ENCODE measurements at places on chromosomes 7 and 10.

GRCh38 chr7:132436121-132436520 is 140.1 kb downstream of the PLXNA4 start:
- no peak for DNase-seq

GRCh38 chr7:10022480-10022879 is 951.2 kb upstream of the PHF14 start:
- no peak for DNase-seq

DNA sequence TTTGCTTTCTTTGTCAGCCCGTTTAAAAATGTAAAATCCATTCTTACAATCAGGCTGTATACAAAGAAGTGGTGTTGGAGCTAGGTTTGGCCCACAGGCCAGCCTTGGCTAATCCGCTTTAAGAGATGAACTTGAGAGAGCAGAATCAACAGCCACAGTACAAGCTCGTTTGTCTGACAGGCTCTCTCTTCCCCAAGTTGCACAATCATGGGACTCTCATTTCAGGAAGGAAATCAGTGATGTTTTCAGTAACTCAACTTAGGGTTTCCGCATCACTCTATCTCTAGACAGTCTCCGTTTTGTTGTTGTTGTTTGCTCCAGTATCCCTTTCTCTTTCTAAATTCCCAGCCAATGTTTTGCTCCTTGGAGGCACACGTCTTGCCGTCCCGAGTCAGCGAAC is 582.0 kb upstream of the MKI67 start:
- no peak for DNase-seq

- DNase-seq: no peak
These were observed 77.3 kb downstream of the EMX2 start for GRCh38 chr10:117619707-117620405.

DNA sequence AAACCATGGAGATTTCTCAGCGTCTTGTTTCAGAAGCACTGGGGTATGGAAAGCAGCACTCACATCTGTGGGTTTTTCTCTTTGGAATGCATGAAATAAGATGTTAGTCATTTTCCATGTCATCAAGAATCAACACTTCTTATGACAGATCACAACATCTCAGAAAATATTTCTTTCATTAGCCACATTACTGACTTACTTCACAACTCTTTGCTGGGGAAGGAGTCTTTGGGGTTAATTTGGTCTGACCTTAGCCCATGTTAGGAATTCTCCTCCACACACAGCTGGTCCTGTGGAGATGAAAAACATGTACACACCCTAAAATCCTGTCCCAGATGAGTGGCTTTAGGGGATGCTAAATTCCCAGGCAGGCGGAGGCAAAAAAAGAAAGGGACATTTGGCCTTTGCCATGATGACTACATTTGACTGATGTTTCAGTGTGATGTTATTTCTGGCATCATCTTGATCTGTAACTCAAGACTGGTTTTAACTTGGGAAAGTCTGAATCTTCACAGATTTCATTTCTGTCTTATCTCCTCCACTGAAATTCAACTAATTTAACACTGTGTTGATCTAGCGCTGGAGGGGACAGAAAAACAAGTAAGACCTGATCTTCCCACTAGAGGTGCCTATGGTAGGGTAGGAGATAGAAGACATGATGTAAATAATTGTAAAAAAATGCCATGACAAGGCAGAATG is 363.2 kb downstream of the PRPF18 start:
- DNase-seq: peak; percentile 90

GRCh38 chr7:117014673-117015133 is 61.4 kb downstream of the ST7 start:
- peak; percentile 75 for DNase-seq

DNA sequence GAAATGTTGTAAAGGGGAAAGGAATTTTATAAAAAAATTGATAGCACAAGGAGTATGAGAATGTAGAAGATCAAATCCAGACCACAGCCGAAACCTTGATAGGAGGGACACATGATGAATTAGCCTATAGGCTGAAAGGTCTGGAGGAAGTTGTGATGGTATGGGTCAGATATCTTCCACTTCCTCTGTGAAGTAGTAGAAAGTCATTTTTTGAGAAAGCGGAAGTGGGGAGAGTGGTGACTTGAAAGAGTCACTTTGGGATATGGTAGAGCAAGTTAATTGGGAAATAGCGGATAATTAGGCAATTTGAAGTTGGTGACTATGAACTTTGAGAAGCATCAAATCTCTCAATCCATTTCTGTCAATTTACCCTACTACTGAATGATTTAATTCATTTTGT is 99.4 kb downstream of the GRM8 start:
- DNase-seq: no peak

- DNase-seq: no peak
These were observed 662 bp upstream of the PPIF start for GRCh38 chr10:79346388-79347225.

DNA sequence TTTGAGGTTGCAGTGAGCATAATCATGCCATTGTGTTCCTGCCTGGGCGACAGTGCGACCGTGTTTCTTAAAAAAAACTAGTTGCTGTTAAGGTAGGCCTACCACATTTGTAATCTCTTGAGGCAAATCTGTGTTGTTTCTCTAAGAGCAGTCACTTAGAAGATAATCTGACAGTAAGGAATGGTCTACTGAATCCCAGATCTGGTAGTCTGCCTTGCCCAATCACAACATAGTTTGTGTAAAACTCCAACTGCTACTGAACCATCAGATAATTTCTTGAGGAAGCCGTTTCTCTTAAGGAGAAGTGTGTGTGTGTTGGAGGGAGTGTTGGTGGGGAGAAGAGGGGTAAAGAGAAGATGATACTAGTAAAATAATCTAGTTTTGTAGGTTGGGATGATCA is 5.0 kb downstream of the NRF1 start:
- DNase-seq: no peak

- DNase-seq: peak; percentile 48
These were observed 52.5 kb downstream of the PRF1 start for GRCh38 chr10:70549962-70550458.

DNA sequence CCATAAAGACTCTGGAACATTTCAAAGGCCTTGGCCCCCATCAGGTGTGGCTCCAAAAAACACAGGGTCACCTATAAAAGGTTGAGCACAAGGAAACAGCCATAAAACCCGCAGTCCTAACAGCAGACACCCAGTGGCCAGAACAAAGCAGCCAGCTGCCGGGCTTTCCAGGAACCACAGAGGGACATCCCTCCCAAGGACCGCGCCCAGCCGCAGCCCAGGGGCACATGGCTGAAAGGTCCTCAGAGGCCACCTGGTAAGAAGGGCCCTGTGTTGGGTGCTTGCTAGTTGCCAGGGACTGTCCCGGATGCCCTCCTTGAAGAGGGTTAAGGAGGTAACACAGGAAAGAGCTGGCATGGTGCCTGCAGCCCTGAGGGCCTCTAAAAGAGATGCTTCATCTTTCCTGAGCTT is 32.7 kb downstream of the KCNMA1 start:
- DNase-seq: no peak

GRCh38 chr7:114799628-114800028 is 122.3 kb upstream of the MDFIC start:
- DNase-seq: no peak

DNA sequence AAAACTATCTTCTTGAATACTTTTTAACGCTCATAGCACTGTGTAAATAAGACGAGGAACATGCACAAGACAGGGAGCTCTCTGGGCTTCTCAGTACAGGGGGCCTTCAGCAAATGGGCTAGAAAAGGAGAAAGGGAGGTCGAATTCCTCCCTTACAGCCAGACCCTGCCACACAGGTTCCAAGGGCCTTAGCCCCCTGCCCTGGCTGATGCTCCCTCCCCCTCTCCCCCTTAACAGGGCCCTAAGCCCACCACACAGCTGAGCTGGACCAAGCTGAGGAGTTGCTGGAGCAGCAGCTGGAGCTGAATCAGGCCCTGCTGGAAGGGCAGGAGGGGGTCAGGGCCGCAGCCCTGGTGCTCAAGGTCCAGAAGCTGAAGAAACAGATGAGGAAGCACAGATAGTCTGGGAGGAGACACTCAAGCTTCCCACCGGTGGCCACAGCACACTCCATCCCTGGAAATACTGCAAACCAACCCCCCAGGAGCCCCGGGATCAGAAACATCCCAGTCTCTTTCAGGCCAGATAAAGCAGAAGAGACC is 153.9 kb downstream of the SNX13 start:
- DNase-seq: no peak

GRCh38 chr7:1906988-1907745 is 237.1 kb downstream of the ELFN1 start:
- DNase-seq: no peak

- no peak for DNase-seq
These were observed 32.2 kb downstream of the XPNPEP1 start for GRCh38 chr10:109891105-109891504.

Measured in brain microvascular endothelial cell (primary cell).